ENCODE measurements at places on chromosomes 5 and 9.
A peak's percentile ranks its signal among the peaks of the same experiment; 100 is the strongest.

DNA sequence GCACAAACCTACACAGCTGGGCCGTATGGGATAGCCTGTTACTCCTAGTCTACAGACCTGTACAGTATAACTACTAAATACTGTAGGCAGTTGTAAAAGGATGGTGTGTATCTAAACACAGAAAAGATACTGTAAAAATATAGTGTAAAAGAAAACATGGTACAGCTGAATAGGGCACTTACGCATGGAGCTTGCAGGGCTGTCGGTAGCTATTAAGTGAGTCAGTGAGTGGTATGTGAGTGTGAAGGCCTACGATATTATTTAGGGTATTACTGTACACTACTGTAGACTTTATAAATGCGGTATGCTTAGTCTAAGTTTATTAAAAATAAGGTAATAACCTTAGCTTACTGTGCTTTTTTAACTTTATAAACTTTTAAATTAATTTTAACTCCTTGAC is 1.2 kb downstream of the ZCCHC9 start:
- DNase-seq: no peak

- no peak for DNase-seq
These were observed 195.8 kb downstream of the SREK1 start for GRCh38 chr5:66339896-66340295.

- DNase-seq: no peak
These were observed 470.0 kb downstream of the EBF1 start for GRCh38 chr5:158629591-158630312.

DNA sequence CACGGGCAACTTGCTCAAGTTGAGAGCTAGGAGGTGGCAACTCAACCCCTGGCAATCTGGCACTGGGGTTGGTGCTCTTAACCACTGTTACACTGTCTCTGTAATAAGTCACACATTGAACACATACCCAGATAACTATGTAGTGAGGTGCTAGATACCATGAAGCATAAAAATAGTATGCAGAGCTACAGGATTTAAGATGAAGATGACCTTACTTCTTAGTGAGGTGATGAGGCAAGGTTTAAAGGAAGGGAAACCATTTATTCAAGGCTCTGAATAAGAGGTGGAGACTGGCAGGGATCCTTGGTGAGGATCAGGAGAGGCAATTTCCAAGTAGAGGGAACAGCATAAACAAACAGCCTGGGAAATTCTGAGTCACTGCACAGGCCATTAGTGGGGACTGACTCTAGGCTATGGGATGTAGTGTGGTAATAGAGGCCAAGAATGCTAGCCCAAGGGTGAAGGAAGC is 67.6 kb upstream of the NR3C1 start:
- DNase-seq: no peak

GRCh38 chr5:15645381-15646160 is 145.6 kb downstream of the FBXL7 start:
- no peak for DNase-seq

DNA sequence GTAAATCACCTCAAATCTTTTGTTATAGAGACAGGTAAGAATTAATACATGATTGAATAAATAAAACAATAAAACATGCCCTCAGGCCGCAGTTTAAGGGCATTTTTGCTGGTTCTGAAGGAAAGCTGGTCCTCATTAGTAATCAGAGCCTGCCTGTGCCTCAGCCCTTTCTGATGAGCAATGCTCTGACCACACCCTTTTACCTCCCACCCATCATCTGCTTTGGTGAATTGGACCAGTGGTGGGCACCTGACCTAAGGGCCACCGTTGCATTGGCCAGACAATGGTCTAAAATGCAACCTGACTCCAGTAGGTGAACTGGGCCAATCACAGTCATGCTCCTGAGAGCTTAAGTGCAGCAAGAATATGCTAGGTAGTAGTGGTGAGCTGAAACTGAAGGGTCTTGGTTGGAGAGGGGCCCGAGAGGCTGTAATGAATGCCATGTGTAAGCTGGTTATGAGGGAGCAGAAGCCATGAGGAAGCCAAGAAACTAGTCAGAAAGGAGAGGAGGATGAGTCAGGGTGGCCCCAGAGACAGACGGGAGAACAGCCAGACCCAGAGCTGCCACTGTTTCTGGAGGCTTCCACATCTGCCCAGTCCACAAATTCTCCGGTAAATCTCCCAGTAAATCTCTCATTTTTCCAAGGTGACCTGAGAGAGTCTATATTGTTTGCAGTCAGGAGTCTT is 45.5 kb upstream of the ZSWIM6 start:
- DNase-seq: no peak

GRCh38 chr5:106894964-106895363 is 775.8 kb downstream of the EFNA5 start:
- DNase-seq: no peak

GRCh38 chr9:38371495-38371894 is 21.0 kb upstream of the ALDH1B1 start:
- no peak for DNase-seq

DNA sequence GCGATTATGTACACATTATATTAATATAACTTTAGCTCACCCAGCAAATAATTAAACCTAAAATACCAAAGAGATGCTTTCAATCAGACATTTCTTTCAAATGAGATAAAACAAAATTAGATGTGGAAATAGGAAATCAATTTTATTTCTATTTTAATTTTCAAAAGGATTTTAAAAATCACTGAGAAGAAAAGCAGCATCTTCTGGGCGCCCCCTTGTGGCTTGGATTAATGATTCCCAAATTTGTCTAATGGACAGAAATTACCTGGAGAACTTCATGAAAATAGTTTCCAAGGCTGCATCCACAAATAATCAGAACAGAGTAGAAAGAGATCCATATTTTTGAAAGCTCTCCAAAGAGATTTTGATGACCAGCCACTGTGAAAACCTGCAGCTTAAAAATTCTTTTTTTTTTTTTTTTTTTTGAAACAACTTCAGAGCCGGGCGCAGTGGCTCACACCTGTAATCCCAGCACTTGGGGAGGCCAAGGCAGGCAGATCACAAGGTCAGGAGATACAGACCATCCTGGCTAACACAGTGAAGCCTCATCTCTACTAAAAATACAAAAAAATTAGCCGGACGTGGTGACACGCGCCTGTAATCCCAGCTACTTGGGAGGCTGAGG is 50.9 kb upstream of the CEMIP2 start:
- no peak for DNase-seq

GRCh38 chr5:117769877-117770276 is 1195.3 kb upstream of the SEMA6A start:
- no peak for DNase-seq

- peak; percentile 34 for DNase-seq
These were observed 1.4 kb downstream of the NCS1 start for GRCh38 chr9:130173666-130173983.

- DNase-seq: no peak
These were observed 15.7 kb upstream of the AGXT2 start for GRCh38 chr5:35063414-35063813.

DNA sequence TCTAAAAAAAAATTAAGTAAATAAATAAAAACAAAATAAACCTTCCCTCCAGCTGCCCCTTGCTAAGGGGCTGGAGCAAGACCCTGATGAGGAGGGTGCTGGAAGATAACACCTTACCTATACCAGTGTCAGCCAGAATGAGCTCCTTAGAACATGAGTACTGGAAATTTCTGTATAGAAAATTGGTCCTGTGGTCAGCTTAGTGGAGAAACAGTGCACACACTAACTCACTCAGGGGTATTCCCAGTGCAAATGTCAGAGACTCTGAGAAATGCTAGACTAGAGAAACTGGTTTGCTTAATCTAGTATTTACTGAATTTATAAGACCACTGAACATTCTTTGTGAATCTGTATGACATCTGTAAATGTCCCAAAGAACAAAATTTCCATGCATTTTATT is 62.1 kb upstream of the CTXN3 start:
- no peak for DNase-seq

- DNase-seq: no peak
These were observed 21.3 kb downstream of the ABCA1 start for GRCh38 chr9:104906441-104907277.

DNA sequence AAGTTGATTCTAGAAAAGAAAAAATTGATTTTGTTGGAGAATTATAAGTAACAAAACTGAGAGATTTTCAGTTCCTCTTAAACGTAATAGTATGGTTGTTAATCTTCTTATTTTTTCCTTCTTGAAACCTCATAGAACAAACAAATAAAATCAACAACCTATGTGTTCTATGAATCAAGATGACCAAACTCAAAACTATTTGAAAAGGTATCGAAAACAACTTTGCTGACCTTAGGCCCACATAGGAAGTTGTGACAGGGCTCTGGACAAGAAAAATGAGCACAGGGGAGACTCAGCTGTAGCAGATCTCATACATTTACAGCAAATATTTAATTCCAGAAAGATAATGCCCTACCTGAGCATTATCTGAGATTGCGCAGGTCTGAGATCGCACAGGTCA is 169.4 kb upstream of the CCNH start:
- no peak for DNase-seq

DNA sequence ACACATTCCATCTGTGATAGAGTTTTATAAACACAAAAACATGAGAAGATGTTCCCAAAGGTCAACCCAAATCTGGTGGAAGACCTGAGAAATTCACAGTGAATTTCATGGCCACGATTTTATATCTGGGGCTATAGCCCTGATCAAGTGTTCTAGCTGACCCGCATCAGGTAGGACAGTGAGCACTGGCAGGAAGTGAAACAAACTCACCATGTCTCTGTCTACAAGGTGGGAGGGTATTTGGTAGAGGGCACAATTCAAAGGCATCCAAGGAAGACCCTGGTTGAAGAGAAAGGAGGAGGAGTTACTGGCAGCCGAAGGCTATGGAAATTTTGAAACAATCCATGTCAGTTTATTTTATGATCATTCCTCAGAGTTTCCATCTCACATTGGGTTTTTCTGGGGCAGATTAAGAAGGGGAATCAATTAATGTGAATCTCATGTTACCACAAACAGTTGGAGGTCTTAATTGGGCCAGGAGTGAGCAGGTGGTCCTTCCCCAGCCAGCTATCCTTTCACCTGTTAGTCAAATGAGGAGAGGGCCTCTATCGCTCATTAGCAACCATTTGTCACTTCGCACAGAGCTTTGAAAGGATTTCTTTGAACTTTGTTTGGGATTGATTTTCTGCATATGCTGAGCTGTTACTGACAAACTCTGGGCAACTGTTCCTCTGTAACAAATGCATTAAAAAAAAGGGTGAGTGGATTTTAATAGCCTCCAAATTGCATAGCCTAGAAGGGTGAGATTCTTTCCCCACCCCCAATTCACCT is 612.0 kb upstream of the CLINT1 start:
- DNase-seq: no peak

DNA sequence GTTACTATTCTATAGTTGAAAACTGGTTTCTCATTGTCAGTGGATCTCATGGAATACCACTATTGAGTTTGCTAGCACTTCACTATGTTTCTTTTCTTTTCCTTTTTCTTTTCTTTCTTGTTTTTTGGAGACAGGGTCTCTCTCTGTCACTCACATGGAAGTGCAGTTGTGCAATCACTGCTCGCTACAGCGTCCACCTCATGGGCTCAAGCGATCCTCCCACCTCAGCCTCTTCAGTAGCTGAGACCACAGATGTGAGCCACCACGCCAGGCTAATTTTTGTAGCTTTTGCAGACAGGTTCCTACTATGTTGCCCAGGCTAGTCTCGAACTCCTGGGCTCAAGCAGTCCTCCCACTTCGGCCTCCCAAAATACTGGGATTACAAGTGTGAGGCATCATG is 42.7 kb upstream of the VCAN start:
- no peak for DNase-seq

- no peak for DNase-seq
These were observed 159.9 kb downstream of the GOLPH3 start for GRCh38 chr5:32014096-32014745.

DNA sequence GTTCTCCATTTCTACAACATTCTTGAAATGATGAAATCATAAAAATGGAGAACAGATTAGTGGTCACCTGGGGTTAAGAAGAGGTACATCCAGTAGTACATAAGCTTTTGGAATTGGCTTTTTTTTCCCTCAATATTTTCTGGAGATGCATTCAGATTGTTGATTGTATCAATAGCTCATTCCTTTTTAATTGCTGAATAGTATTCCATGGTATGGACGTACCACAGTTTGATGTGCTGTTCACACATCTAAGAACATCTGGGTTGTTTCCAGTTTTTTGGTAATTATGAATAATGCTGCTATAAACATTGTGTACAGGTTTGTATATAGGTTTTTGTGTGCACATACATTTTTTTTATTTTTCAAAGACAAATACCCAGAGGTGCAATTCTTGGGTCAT is 130.0 kb downstream of the PPP2R2B start:
- no peak for DNase-seq

DNA sequence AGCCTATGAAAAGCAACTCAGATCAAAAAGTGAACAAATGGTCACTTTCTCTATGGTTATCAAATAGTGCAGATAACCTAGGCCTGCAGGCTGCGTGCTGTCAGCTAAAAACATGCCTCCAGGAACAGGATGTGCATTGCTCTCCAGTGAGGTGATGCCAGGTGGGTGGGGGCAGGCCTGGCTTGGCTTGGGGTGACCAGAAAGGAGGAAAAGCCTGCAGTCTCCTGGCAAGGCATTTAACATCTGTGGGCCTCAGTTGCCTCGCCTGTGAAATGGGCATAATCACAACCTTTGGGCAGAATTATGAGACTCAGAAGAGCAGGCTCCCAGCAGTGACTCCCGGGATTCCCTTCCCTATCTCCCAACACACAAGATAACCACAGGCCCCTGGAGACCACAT is 135.9 kb downstream of the COL23A1 start:
- DNase-seq: no peak

DNA sequence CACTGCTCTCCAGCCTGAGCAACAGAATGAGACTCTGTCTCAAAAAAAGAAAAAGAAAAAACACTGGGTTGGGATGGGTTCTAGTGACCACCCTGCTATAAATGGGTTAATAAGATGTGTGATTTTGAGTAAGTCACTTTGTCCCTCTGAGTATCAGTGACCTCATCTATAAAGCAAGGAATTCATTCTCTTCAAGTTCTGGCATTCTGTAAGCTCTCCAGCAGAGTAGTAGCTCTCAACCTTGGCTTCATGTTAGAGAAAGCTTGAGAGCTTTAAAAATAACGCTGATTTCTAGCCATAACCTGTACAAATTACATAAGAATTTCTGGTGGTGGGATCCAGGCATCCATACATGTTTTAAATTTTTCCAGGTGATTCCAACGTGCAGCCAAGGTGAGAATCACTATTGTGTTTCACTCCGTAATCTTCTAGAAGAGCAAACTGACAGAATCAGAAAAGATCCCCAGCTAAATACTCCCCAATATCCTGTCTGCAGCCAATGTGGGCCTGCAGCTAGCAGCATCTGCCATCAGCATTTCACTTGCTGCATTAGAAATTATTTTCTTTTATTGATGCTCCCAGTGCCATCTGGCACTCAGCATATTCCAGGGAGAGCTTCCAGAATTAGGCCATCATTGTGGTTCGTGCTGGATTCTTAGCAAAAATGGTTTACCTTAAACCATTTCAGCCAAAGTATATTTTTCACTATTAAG is 109.4 kb downstream of the FEM1C start:
- no peak for DNase-seq

- DNase-seq: peak; percentile 24
These were observed 1018.4 kb upstream of the ARRDC3 start for GRCh38 chr5:92401492-92401891.

GRCh38 chr9:92954049-92954861 is 6.9 kb downstream of the FGD3 start:
- DNase-seq: no peak

GRCh38 chr5:130024006-130024405 is 119.7 kb downstream of the CHSY3 start:
- no peak for DNase-seq
